ENCODE measurements at places on chromosomes 7 and 10. TPM values are rescaled to one million over a fixed set of nuclear protein-coding genes. Genes with fewer than 3 reads are reported as not detected.

The IKZF1 gene
- 0.36 TPM for total RNA-seq

The LMOD2 gene
- not detected for total RNA-seq

The AIFM2 gene
- 10.7 TPM for total RNA-seq

The MMD2 gene
- total RNA-seq, result not detected

- H3K27ac ChIP-seq, result no peak overlapping the region
- DNase-seq, result no peak
- H3K4me1 ChIP-seq, result peaks cover 5% of the 10 kb centered on the region
- no peaks in the 10 kb centered on the region for H3K27me3 ChIP-seq
These were observed 374.8 kb downstream of the OTUD1 start for GRCh38 chr10:23813687-23814086.

DNA sequence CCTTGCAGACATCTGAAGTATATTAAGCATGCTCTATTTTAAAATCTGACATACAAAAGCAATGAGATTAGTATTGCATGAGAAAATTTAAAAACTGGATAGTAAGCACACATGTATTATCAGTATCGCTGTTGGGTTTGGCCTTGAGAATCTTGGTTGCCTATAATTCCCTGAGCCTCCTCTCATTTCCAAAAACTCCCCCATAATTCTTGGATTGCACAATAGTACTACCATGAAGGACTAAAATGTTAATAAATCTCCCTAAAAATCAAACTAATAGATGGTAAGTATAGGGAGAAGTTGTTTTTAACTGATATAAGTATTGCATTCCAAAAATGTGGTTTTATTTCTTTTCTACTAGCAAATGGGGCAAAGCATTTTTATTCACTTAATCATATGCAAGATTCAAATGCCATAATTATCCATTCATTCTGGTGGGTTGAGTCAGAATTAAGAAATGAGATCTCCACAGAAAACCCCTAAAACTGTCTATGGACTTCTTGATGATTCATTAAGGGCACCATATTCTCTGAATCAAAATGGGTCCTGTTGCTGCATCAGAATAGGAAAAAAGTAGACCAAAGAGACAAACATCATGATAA is 10.3 kb upstream of the VIM start:
- H3K36me3 ChIP-seq, result no peaks in the 10 kb centered on the region
- H3K4me3 ChIP-seq, result no peak overlapping the region
- peaks cover 13% of the 10 kb centered on the region for H3K4me1 ChIP-seq
- no peak overlapping the region for H3K27ac ChIP-seq
- no peak for DNase-seq

GRCh38 chr10:17007418-17007770 is 122.2 kb downstream of the CUBN start:
- H3K27me3 ChIP-seq, result no peaks in the 10 kb centered on the region
- H3K36me3 ChIP-seq, result peaks cover 2% of the 10 kb centered on the region
- DNase-seq, result no peak
- H3K4me3 ChIP-seq, result no peak overlapping the region
- H3K4me1 ChIP-seq, result peaks cover 2% of the 10 kb centered on the region

GRCh38 chr10:77537720-77538373 is 99.8 kb downstream of the KCNMA1 start:
- no peak overlapping the region for H3K27ac ChIP-seq
- peaks cover 3% of the 10 kb centered on the region for H3K27me3 ChIP-seq
- no peak for DNase-seq

GRCh38 chr10:71448146-71448545 is 51.4 kb downstream of the CDH23 start:
- peaks cover 11% of the 10 kb centered on the region for H3K27me3 ChIP-seq
- no peak overlapping the region for H3K27ac ChIP-seq
- no peaks in the 10 kb centered on the region for H3K36me3 ChIP-seq
- no peak for DNase-seq

GRCh38 chr7:84812021-84812420 is 374.8 kb downstream of the SEMA3D start:
- H3K27me3 ChIP-seq, result no peaks in the 10 kb centered on the region
- no peak overlapping the region for H3K27ac ChIP-seq
- H3K4me3 ChIP-seq, result no peak overlapping the region
- no peak for DNase-seq

DNA sequence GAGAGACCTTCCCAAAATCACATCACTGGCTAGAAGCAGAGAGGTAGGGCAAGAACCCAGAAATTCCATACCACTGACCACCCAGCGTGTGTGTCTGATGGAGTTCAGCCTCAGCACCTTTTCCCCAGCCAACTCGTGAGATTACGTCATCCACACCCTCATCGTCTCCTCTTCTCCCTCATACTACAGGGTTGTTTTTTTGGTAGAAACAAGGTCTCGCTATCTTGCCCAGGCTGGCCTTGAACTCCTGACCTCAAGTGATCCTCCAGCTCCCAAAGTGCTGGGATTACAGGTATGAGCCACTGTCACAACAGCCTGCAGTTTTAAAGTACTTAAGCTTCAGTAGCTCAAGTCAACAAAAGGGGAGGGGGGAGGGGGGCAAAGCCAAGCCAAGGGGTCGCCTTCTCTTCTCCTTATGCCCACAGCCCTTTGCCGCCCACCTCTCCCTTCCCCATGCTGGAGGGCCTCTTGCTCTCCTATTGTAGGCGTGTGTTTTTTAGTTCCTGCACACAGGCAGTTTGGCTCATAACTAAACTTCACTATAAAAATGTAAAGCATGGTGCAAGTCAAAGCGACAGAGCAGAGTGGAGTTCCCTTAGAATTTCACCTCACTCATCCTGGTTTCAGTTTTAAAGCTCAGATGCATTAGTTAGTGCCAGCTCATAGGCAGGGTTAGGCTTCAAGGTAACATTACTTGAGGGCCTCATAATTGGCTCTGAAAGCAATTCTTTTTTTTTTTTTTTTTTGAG is 5.2 kb upstream of the PRDX3 start:
- peaks cover 8% of the 10 kb centered on the region for H3K4me1 ChIP-seq
- H3K27me3 ChIP-seq, result no peaks in the 10 kb centered on the region
- no peak overlapping the region for H3K4me3 ChIP-seq

DNA sequence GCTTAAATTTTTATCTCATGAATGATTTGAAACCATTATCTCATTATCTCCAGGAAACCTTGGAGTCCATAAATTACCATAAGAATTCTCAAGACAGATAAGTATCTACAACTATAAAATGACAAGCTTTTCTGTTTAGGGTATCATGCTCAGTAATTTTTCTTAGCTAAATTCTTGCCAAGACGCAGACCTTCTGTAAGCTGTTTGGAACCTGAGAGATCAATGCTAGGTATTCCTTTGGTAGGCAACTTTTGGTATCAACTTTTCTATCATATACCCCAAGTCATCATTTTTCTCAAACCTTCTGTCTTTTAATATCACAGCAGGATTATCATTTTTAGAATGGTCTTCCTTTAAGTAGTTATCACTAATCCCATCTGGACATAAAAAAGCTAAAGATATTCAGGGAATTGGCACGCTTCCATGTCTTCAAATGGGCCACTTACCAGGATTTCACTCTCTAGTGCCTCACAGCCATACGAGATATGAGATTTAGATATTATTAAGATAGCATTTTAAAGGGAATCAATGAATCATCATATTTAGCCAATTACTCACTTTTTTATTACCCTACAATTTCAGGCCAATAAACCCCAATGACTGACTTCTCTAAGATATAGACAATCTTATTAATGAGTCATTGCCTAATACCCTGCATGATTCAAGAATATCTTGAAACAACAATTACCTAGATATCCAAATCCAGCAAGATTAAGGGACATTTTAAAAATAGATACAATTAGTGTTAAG is 544.1 kb downstream of the HTR7 start:
- H3K4me3 ChIP-seq, result no peak overlapping the region
- H3K27ac ChIP-seq, result no peak overlapping the region
- no peak for DNase-seq

DNA sequence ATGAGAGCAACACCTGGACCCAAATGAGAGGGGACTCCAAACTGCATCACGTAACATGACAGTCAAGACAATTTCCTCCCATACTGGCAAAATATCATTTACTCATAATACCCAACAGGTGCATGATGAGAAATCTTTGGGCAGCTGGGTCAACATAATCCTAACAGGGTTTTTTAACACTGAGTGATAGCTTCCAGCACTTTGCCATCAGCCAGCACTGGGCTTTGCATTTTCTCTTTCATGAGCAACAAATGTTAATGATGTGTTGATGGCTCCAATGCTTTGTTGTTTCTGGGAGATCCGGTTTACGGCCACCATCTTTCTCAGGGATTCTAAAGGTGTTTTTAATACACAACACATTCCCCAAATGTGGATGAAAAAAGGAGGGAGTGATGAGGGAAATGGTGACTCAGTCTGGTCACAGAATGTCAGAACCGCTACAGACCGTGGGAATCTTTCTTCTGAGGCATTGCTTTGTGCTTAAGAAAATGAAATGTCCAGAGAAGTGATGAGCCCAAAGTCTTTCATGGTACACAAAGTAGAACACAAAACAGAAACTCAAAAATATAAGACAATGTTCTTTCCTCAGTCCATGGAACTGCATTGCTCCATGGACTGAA is 705.7 kb upstream of the IGFBP3 start:
- H3K27ac ChIP-seq, result no peak overlapping the region
- no peaks in the 10 kb centered on the region for H3K36me3 ChIP-seq
- no peaks in the 10 kb centered on the region for H3K27me3 ChIP-seq
- H3K4me3 ChIP-seq, result no peak overlapping the region
- no peak for DNase-seq

- no peak overlapping the region for H3K4me3 ChIP-seq
- no peaks in the 10 kb centered on the region for H3K27me3 ChIP-seq
- H3K36me3 ChIP-seq, result no peaks in the 10 kb centered on the region
- H3K27ac ChIP-seq, result no peak overlapping the region
- no peak for DNase-seq
These were observed 10.0 kb upstream of the SGPL1 start for GRCh38 chr10:70805619-70806215.

DNA sequence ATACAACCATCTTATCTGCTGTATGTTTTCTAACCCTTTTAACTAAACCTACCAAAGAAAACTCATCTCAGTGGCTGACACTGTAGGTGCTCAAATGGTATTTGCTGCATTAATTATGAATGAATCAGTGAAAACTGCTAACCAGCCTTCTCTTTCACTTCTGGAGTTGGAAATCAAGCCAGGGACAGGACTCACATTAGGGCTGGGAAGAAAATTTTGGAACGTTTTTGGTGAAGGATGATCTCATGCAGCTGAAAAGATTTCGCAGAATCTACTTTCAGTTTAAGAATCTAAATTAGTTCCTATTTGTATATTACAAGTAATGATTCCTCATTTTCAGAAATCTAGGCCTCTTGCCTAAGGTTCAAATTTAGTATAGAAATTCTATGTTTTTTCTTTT is 12.9 kb downstream of the MTPN start:
- H3K36me3 ChIP-seq, result peaks cover 1% of the 10 kb centered on the region
- DNase-seq, result no peak
- H3K27me3 ChIP-seq, result no peaks in the 10 kb centered on the region
- no peak overlapping the region for H3K4me3 ChIP-seq
- H3K4me1 ChIP-seq, result peaks cover 19% of the 10 kb centered on the region

DNA sequence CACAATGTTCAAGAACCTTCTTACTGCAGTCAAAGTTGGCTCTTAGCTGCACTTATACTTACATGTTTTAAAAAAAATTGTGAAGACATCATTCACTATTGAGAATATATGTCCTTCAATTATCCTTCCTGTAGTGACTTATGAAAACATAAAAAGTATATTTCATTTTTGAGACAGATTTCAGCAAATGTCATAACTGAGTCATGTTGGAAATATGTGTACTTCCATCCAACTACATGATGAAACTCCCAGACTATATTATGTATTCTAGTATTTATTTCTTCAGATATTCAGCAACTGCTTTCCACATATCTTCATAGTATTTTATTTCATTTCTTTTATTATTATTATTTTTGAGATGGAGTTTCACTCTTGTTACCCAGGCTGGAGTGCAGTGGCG is 160.2 kb downstream of the ARHGAP12 start:
- H3K27ac ChIP-seq, result no peak overlapping the region
- H3K4me1 ChIP-seq, result no peaks in the 10 kb centered on the region
- no peak for DNase-seq
- no peak overlapping the region for H3K4me3 ChIP-seq
- no peaks in the 10 kb centered on the region for H3K36me3 ChIP-seq

GRCh38 chr7:585873-586272 is 66.2 kb upstream of the PDGFA start:
- no peaks in the 10 kb centered on the region for H3K4me1 ChIP-seq
- H3K36me3 ChIP-seq, result peaks cover 47% of the 10 kb centered on the region
- H3K27ac ChIP-seq, result no peak overlapping the region
- no peaks in the 10 kb centered on the region for H3K27me3 ChIP-seq
- H3K4me3 ChIP-seq, result no peak overlapping the region
- no peak for DNase-seq

GRCh38 chr7:142384493-142384922 is 126.7 kb upstream of the PRSS58 start:
- no peak overlapping the region for H3K4me3 ChIP-seq
- no peak overlapping the region for H3K27ac ChIP-seq
- H3K36me3 ChIP-seq, result no peaks in the 10 kb centered on the region
- peaks cover 14% of the 10 kb centered on the region for H3K27me3 ChIP-seq
- no peak for DNase-seq

Data from progenitor cell of endocrine pancreas (in vitro differentiated cells).